ENCODE measurements at places on chromosomes 4 and X.

DNA sequence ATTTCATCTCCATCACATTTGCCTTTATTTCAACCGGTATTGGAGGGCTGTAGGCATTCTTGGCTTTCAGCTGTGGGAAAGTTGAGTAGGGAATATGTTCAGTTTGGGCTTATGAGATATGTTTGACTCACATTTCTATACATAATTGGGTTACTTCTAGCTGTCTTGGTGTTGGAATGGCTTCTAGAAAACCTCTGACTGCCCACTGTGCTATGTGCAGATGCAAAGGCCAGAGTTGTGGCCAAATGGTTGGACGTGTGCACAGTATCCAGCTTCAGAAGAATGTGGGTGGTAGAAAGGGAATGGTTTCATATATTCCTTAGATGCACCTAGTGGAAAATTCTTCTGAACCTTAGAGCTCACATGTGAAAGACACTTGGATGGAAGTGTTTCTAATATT, 92.6 kb upstream of the H2AZ1 start:
- no peak for DNase-seq

- DNase-seq: no peak
These were observed 114.3 kb downstream of the RBMX2 start for GRCh38 chrX:130516123-130516522.

- peak; percentile 13 for DNase-seq
These were observed 4.5 kb upstream of the NKX1-1 start for GRCh38 chr4:1410491-1411325.

DNA sequence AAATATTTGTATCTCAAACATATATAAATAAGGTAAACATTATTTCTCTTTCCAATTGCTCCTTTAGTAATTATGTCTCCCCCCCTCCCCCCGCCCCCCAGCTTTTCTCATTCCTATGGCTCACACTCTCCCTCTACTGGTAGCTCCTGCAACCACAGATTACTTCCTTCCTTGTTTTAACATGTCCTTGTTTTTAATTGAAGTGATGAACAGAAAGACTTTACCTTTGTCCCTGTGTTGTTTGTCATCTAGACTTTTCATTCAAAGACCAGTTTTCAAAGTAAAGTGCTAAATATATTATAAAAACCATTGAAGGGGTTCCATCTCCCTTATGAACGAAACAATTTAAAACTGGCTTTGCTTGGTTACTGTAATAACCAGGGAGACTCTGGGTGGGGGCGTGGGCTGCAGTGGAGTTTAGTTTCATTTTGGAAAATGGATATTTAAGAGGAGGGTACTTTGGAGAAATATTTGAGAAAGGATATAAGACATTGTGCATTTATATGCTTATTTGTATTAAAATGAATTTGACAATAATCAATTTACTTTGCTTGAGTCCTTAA, 352.9 kb downstream of the RAPGEF2 start:
- DNase-seq: no peak

DNA sequence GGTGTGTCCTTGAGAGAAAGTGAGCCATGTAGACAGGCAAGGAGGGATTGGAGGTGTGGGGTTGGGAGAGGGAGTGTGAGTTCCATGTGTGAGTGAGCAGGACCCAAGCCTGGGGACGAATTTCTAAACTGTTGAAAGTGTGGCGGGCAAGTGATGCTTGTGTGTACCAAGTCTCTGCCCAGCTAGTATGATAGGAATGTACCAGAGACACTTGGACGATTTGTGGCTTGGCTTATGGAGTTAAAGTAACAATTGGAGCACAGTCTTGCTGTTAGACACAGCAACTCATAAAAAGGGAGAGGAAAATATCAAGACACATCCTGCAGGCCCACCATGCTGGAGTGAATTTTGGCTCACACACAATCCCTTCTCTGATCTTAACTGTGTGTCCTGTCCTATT, 8.5 kb downstream of the PTTG2 start:
- DNase-seq: no peak

DNA sequence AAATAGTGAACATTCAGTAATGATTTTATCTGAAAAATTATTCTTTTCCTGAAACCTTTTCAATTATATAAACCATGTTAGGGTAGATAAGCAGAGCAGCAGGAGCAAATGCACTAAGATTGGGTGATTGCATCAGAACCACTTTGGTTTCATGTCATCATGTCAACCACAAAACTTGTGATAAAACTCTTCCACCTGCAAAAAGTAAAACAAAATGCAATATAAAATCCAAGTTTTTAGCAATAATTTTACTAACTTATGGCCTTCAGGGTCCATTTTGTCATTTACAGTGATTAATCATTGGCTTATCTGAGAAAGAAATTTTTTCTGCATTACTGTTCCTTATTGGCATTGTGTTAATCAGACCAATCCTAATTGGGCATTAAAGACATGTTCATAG, 42.4 kb downstream of the NHS start:
- no peak for DNase-seq

- DNase-seq: no peak
These were observed 55.2 kb downstream of the SORCS2 start for GRCh38 chr4:7247521-7247920.

- DNase-seq: no peak
These were observed 40.1 kb downstream of the NOP14 start for GRCh38 chr4:2923141-2923551.

- no peak for DNase-seq
These were observed 36.5 kb downstream of the SH3RF1 start for GRCh38 chr4:169234137-169234855.

DNA sequence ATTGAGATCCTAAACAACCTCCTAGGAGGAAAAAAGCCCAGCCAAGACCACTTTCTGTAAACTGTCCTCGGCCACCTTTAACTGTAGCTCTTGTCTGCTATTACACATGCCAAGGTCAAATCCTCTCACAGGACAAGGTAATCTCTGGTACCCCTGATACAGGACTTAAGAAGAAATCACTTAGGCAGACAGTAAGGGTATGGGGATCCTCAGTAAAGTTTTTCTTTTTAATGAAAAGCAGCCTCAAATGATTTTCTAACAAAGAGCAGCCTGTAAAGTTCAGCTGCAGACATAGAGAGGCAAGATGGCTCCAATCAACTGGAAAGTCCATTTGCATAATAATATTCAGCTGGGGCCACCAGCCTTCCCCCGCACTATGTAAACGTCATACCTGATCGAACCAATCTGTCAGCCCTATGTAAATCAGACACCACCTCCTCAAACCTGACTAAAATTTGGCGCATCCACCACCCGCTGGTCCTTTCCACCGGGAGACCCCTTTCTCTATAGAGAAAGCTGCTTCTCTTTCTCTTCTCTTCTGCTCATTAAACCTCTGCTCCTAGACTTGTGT, 14.6 kb upstream of the MPP1 start:
- no peak for DNase-seq

GRCh38 chrX:327660-328126, 9.1 kb upstream of the GTPBP6 start:
- no peak for DNase-seq

DNA sequence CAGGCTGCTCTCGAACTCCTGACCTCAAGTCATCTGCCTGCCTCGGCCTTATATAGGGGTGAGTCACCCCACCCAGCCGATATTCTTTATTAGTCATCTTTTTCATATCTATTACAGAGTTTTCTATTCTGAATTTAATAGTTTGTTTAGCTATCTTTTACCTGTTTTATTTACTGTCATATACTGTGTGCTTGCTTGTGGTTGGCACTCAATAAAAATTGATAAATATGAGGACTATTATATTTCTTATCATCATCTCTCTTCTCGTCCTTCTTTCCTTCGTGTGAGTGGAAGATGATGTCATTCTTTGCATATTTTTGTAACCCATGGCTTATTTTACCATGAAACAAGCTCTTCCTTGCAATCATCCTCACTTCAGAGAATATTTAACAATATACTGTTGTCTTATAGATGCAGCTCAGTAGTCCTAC, 265.5 kb downstream of the ARHGAP24 start:
- no peak for DNase-seq

- no peak for DNase-seq
These were observed 1.3 kb downstream of the CASP3 start for GRCh38 chr4:184648054-184648312.

DNA sequence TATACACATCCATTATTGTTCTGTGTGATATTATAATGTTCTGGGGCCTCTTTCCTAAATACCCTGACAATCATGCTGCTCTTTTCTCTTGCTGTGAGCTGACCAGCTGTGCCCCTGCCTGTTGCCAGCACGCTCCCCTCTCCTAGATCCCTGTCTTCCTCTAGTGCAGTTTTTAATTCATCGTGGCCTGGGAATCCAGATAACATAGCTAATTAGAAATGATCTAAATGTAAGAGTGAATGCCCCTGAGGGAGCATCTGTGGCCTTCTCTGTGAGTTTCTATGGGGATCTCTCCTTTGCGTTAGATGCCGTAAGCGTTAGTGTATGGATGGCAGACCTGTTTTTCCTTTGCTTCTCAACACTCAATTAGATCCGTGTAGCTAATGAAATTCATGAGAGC, 434.3 kb downstream of the SPRY1 start:
- no peak for DNase-seq

GRCh38 chrX:38746102-38746501, 55.2 kb upstream of the MID1IP1 start:
- DNase-seq: no peak

GRCh38 chr4:77036206-77036605, 39.6 kb downstream of the CCNI start:
- DNase-seq: no peak

DNA sequence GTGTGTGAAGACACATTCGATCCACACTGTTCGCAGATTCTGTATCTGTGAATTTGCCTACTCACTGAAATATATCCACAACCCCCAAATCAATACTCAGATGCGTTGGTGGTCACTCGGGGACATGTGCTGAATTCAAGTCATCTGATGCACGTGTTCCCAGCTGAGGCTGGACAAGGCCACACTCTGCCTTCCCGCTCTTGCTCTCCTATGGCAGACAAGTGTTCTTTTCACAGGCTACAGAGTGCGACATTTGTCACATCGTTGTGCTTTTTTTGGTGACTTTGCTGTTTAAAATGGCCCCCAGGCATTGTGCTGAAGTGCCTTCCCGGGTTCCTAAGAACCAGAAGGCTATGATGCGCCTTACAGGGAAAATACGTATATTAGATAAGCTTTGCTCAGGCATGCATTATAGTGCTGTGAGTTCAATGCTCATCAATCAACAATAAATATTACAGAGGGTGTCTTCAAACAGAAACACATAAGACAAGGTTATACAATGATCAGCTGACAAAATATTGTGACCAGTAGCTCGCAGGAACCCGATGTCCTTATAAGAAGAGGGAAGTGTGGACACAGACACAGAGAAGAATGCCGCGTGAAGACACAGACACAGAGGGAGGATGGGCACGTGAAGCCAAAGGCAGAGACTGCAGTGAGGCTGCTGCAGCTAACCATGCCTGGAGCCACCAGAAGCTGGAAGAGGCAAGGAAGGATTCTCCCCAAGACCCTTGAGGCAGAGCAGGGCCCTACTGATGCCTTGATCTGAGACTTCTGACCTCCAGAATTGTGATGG, 42.0 kb downstream of the IRF2 start:
- no peak for DNase-seq

DNA sequence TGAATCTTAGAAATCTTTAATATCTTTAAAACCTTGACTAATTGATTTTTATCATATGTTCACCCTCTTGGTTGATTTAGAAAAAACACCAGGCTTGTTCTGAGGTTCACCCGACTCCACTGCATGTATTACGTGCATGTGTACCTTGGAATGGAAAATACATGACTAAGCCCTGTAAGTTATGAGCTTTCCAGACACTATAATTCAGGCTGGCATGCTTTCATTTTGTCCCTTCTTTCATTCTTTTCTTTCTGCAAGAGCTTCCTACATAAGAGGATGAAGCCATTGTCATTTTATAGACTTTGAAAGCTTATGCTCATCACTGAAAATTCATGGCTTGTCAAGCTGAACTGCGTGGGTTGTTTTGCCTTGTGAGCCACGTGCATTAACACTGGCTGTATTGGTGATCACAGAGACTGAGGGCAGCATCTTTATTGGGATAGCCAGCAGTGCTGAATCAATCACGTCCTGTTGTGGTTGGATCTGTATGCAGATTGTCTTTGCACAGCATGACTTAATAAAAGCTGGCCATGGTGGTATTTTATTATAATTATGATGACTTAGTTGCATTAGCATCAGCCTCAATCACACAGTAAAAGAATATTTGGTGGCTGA, 141.9 kb downstream of the SLIT2 start:
- no peak for DNase-seq

- no peak for DNase-seq
These were observed 67.2 kb upstream of the RASGEF1B start for GRCh38 chr4:81538716-81539427.

DNA sequence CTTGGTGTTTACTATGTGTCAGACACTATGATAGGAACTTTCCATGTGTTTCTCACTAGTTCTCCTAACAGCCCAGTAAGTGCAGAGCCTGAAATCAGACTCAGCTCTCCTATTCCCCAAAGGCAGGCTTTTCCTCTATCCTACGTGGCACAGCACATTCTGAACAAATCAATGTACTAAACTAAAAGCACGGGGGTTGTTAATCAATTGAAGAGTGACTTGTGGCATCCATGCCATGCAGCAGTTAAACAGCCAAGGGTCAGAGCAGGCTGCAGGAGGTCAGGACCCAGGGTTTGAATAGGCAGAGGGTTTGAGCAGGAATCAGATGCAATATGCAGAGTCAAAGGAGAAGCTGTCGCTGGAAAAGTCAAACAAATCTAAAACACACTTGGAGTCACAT, 289.7 kb upstream of the LDB2 start:
- DNase-seq: no peak

- no peak for DNase-seq
These were observed 5.1 kb downstream of the MED28 start for GRCh38 chr4:17619416-17620105.

DNA sequence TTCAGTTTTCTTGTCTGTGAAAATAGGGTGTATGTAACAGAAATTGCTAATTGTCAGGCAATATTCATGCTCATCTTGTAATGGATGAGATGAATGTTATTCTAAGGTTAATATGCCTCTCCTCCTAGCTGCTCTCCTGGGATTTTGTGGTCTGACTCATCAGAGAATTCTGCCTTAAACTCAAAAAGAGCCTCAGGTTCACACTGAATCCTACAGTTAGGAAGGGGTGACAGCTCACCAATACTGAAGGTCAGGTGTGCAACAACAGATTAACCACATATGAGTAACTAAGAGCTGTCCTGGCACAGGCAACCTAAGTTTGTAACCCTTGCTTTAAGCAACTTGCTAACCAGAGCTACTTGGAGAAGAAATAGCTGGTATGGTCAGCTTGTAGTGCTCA, 197.7 kb downstream of the SPATA18 start:
- DNase-seq: no peak

- no peak for DNase-seq
These were observed 24.1 kb downstream of the FGFRL1 start for GRCh38 chr4:1035510-1035909.

GRCh38 chrX:15678339-15678738, 13.7 kb upstream of the CLTRN start:
- no peak for DNase-seq

DNA sequence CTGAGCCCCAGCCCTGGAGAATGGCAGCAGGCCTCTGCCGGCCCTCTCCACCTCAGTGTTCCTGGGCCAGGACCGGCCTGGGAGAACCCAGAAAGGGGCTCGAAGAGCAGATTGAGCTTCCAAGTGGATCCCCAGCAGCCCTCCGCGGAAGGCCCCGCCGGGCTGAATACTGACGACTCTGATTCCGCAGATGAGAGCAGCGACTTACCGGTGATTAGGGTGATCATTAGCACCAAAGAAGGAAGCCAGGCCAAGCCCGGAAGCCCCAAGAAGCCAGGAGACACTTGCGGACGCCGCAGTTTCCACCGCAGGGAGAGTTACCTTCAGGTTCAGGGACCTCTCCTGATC, 876 bp downstream of the LOC101059915 start:
- DNase-seq: no peak

GRCh38 chr4:102301167-102301566, 44.1 kb downstream of the SLC39A8 start:
- no peak for DNase-seq
